ENCODE measurements at places on chromosomes 6 and 20.

DNA sequence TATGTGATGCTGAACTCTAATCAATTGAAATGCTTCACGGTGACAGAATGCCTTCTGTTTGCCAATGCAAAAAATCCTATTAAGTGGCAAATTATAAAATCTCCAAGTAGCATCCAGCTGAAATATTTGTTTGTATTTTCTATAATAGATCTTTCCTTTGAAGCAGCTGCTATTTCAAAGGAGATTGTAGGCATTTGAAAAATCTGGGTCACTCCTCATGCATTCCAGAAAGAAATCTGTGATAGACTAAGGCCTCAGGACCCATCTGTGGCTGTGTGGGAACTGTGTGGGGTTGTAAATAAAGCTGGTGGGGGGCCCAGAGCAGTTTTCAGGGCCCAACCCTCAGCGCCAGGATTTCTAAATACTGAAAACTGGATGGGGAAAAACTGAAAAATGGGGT, 216.9 kb upstream of the ARG1 start:
- no peak for DNase-seq

GRCh38 chr6:42117843-42118161, 24.6 kb downstream of the C6orf132 start:
- no peak for DNase-seq

GRCh38 chr6:158717341-158718330, 67.8 kb downstream of the SYTL3 start:
- DNase-seq = no peak

DNA sequence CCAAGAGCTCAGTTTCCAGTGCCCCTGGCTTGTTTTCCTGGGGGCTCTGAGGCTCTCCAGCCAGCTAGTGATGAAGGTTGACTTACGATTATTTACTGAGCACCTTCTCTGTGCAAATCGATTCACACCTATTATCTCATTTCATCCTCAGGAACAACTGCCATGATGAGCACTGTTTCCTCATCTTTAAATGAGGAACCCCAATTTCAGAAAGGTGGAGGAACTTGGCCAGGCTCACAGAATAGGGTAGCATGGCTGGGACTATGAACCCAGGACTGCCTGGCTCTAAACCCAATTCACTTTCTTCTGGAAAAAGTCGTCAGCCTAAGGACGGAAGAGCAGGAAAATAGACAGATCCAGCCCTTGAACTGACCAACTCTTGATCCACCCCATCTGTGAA, 3.5 kb upstream of the BPI start:
- DNase-seq = no peak

DNA sequence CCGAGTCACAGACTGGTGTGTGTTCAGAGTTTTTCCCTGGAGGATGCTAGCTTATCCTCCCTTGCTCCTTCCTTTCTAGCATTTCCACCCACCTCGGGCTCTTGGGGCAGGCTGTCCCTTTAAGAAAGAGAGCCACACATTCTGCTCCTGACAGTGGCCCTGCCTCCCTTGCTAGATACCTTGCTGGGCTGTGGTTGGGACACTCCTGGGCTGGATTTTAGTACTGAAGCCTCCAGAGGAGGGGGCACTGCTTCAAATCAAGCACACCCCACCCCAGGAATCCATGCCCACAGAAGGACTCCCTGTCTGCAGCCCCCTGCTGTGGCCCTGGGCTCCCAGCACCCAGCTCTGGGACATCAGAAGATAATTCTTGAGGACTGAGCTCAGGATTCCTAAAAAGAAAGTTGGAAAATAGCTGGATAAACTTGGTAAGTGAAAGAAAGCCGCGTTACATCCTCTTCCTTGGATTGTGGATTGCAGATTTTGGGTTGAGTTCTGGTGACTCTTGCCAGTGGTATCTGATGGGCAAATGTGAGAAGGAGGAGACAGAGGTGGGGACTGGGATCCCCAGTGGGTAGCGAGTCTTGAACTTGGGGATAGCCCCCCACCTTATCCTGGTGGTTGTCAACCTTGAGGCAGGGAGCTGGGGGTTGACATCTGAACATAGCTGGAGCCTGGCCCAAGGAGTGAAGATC, 29.0 kb downstream of the DAAM2 start:
- no peak for DNase-seq

DNA sequence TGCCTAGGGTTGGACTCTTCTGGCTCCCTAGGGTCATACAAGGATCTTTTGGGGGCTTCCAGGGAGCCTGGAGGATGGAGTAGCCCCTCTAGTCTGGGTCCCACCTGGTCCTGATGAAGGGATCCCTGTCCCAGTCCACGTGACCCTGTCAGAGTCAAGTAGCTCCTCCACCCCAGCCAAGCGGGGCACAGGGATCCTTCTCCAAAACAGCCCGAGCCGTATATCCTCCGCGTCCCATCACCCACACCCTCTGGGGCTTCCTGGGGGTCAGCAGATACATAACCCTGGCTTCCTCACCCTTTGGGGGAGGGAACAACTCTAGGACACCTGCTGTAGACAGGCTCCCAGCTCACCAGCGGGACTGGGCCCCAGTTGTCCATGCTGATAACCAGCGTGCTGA, 28.0 kb downstream of the BPIFB1 start:
- no peak for DNase-seq

DNA sequence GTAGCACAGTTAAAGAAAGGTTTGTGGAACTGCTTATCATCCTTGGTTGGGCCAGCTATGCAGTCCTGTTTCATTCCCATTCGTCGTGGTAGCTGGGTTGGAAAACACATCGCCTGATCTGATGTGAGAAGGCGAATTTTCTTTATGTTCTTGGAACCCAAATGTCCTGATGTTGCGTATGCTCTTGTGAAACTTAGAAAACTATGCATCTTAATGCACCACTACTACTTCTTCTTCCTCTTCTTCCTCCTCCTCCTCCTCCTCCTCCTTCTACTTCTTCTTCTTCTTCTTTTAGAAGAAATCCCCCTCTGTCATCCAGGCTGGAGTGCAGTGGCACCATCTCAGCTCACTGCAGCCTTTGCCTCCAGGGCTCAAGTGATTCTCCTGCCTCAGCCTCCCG, 381.6 kb downstream of the UTRN start:
- no peak for DNase-seq

DNA sequence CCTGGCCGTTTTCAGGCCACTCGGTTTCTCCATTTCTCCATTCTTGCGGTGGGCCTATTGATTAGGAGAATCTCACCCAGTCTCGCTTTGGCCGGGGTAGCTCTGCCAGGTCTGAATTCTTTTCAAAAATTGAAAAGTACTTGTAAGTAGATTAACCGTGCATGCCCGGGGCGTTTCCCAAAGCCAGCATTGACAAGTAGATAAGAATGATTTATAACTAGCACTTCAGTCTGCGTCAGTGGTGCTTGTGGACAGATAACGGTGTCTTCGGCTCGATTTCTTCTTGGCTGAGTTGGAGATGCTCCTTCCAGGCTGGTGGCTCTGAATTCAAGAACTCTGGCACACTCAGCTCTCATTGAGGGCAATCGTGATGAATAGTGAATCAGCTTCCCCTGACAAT, 29.0 kb downstream of the SLC24A3 start:
- no peak for DNase-seq

DNA sequence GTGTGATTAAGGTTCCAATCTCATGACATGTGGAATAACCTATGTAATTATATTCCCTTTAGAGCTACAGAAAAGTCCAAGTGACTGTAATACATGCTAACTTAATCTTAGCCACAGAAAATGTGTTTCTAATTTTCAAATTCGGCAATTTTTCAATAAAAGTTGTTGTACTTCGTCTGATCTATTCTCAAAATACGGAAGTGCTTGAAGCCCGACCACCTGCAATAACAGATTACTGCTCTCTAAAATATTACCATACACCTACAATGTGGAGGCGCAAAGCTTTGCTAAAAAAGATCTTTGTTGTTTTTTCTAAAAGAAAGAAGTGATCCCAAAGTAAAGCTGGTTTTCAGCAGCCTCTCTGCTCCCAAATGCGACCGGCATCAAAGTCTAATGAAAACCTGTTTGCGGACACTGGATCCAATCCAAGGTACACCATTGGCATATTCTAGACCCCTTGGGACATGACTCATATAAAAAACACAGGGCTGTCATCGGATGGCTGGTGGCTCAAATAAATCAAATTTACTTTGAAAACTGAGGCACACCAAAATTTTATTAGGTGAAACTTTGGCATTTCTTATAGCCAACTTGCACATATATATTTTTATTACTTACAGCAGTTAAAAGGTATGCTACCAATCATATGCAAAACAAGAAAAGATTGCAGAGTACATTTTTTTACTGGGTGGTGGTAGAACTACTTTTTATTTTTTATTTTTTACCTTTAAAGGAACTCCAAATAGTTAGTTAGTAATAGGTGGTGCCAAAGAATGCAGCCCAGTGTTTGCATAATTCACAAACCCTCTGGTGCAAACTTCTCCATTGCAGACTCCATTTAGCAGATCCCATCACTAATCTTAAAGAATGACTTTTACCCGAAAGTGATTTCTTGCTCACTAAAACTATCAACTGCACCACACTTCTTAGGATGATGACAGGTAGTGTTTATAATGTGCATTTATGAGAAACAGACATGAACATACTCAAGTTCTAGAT, 118.7 kb upstream of the TBX18 start:
- no peak for DNase-seq

DNA sequence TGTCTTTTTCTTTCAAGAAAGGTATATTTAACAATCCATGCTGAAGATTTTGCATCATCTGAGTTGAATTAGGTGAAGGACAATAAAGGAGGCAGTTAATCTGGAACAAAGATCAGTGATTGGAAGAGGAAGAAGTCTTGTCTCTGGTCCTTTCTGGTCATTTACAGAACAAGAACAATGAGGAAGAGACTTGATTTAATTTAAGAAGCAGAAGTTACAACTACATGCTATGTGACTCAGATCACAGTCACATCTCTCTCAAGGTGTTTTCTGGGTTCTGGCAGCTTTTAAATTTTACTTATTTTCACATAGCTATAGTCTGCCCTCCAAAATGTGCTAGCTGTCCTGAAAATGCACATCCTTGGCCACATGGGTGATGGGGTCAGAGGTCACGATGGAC, 53.5 kb upstream of the DEK start:
- DNase-seq = no peak

DNA sequence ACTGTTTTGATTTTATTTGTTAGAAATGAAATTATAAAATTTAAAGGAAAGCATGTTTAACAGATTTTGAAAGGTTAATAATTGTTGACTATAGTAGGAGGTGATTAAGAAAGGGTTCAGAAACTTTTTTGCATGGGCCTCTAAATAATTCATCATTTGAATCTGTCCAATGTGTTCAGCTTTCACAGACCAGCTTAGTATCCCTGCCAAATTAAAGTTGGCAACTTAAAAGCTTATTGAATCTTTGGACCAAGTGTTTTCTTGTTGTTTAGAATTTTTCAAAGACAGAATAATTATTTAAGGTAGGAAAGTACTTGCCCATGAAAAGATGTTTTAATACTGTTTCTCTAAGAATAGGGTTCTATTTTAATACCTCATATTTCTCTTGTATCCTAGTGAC, 466.0 kb downstream of the GJA1 start:
- no peak for DNase-seq

DNA sequence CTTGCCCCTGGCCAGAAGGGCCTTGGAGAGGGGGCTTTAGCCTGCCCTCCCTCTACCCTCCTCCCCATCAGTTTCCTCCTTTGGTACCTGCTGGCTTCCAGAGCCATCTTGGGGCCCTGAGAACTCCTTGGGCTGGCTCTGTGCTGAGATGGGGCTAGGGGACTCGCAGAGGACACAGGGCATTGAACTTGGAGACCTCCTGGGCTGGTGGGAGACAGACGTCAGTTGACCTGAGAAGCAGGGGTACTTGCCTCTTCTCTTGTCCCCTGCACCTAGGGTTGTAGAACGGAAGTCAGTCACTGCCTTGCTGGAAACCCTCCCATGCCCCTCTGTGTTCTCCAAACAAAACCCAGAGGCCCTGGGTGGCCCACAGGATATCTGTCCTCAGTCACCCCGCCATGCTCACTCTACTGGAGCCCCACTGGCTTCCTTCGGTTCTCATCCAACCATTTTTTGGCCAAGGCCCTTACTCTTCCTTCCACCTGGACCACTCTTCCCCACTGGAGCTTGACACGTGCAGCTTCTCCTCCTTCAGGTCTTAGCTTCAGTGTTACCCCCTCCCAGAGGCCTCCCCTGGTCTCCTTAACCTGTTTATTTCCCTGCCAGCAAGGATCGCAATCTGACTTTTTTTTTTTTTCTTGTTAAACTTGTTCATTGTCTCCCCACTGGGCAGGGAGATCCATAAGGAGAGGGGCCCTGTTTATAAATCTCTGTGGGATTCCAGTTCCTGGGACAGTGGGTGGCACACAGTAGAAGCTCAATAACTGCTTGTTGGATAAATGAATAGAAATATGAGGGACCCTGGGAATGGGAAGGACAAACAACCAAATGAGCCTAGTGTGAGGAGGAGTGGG, 971 bp downstream of the RBCK1 start:
- DNase-seq = no peak

GRCh38 chr6:9370480-9370879, 935.1 kb upstream of the SLC35B3 start:
- DNase-seq = no peak

- no peak for DNase-seq
Observed at GRCh38 chr20:32024683-32025295, 14.6 kb downstream of the CCM2L start.

GRCh38 chr6:55892749-55893357, 17.5 kb upstream of the BMP5 start:
- DNase-seq = no peak

DNA sequence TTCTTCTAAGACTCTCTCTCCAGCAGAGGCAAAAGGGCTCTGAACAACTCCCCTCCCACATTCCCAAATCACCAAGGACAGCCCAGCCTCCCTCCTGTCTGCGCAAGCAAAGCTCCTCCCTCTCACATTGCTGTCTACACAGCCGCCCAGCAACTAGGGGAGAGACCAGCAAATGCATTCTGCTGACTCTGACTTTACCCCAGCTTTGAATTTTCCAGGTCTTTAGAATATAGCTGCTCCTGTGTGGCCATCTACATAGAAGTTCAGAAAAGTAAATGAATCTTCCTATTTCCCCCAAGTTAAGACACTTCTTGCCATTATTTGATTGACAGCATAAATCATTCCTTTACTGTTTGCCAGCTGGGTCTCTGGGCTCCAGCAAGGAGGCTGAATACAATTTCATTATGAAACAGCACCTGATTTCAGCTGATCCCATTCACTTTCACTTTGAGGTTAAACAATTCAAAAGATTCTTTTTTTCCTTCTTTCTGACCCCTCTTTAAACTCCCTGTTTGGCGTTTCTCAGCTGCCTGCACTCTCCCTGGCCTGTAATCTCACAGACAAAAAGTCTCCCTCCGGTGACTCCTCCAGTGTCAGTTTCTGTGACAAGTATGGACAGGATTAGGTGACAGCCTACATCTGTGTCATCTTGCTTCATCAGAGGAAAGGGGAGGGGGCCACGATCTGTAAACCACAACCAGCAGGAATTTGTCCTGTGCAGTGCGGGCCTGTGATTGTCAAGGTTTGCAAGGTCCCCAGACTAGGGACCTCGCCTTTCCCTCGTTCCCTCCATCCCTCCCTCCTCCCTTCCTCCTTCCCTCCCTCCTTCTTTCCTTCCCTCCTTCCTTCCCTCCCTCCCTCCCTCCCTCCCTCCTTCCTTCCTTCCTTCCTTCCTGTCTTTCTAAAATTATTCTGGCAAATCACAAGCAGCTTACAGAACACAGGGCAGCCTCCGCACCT, 205.6 kb upstream of the RIN2 start:
- DNase-seq = no peak
